GM04504 (cell line): ENCODE measurements at places on chromosomes 1 and 21.

DNA sequence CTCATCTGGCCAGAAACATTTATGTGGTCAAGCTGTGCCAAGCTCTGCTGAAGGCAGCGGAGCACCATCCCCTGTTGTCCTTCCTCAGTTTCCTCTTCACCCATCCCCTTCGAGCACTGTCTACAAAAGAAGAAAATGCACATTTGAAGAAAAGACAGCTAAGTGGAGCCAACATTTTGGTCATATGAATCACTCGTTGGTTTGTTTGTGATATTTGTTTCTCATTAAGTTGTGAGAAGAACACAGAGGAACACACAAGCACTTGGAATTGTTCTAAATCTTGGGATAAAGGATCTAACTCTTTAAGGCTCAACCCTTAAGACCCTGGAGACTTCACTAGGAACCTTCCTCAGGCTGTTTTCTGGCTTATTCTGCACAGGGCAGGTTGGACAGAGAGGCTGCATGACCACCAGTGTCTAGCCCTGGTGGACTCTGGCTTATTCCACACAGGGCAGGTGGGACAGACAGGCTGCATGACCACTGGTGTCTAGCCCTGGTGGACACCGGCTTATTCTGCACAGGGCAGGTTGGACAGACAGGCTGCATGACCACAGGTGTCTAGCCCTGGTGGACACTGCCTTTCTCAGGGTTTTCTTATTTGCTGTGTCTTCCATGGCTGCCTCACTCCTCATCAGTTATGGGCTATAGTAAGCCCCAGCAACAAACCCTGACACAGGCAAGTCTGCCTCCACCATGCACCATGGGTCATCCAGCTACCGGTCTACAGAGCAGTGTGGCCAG, 35.3 kb upstream of the COL6A2 start:
- DNase-seq: no peak

DNA sequence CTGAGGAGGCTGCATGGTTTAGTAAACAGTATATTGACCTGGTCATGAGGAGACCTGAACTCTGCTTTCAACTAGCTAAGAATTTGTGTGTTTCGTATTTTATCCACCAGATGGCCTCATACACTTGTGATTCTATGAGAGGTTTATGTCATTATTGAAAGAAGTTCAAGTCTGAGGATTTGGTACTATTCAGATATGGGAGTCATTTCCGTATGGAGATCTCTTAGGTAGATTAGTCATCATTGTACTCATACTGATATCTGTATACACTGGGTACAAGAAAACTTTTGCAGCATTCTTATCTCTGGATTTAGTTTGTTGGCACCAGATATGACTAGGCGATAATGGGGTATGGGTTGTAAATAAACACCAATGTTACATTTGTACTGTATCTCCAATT, 26.6 kb downstream of the ATF6 start:
- DNase-seq: peak; percentile 52

- no peak for DNase-seq
These were observed 11.0 kb upstream of the CTRC start for GRCh38 chr1:15427280-15427666.

- DNase-seq: peak; percentile 53
These were observed 50.4 kb upstream of the RIPK4 start for GRCh38 chr21:41817228-41817627.

DNA sequence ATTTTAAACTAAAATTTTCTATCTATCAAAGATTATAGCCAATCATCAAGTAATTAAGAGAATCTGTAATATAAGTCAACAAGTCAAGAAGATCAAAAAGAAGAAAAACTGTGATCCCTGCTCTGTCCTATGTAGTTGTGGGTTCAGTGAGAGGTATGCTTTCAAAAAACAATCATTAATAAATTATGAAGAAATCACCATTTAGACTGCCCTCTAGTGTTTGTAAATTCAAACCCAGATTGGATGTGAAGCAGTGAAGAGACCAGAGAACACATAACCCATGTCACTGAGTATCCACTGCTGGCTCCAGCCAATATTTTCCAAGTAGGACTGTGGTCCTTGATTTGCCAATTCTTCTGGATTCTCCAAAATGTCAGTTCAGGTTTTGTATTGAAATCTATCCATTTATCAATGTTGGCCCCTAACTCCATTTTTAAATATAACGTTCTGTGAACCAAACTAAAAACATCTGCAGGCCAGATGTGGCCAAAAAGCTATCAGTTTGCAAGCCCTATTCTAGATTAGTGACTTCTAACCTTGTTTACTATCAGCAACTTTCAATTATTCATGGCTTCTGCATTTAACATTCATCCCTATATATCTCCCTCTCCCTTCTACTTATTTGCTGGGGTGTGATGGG, 467.5 kb upstream of the CXADR start:
- DNase-seq: peak; percentile 8

GRCh38 chr21:34939673-34940331, 109.3 kb downstream of the RUNX1 start:
- no peak for DNase-seq

GRCh38 chr1:220235462-220235861, 36.8 kb downstream of the RAB3GAP2 start:
- no peak for DNase-seq

GRCh38 chr1:206030191-206030590, 6.5 kb upstream of the CTSE start:
- no peak for DNase-seq

DNA sequence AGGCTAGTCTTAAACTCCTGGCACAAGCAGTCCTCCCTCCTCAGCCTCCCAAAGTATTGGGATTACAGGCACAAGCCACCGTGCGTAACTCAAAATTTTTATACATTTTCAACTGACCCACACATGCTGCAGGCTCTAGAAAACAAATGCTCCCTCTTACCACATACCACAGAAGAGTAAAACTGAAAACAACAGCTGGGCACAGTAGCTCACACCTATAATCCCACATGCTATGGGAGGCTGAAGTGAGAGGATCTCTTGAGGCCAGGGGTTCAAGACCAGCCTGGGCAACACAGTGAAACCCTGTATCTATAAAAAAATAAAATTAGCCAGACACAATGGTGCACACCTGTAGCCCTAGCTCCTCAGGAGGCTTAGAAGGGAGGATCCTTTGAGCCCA, 56.7 kb downstream of the AKT3 start:
- DNase-seq: no peak

GRCh38 chr1:48776393-48777218, at the start of gene BEND5:
Gene BEND5 (minus strand): TSS chr1:48776891. CDS start chr1:48776831, 60 bp downstream.
- DNase-seq: no peak

GRCh38 chr1:231013391-231014015, 26.6 kb downstream of the FAM89A start:
- no peak for DNase-seq

DNA sequence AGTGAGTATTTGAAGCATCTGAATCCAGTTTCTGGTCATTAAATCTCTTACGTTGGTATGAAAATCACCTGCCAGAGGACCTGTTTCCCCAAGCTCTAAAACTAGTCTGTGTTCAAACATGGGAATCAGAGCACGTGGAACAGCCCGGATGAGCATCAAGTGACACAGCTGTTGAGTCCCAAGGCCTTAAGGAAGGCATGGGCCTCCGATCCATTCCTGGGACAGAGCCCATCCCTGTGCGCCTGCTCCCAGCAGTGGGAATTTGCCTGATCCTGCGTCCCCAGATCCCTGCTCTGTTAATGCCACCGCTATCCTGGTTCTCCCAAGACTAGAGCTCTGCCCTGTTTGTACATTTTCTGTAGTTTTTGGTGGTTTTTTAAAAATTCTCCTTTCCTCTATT, 68.4 kb upstream of the FBXO28 start:
- no peak for DNase-seq

DNA sequence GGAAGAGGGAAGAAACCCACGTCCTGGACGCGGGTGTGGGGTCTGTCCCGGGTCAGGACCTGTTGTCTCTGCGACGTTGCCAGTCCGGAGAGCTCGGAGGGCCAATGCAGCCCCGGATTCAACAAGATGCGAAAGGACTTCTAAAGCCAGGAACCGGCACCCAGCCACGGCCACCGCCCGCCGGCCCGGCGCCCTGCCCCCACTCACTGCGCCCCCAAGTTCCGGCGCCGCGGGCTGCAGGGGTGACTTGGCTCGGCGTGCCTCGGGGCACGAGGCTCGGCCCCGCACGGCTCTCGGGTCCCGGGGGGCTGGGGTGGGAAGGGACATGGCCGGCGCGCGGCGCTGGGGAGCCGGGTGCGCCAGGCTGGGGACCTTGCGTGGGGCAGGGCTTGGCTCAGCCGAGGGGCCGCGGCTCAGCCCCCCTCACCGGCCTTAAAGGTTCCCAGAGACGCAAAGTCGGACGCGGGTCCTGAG, 51.8 kb upstream of the H6PD start:
- no peak for DNase-seq

DNA sequence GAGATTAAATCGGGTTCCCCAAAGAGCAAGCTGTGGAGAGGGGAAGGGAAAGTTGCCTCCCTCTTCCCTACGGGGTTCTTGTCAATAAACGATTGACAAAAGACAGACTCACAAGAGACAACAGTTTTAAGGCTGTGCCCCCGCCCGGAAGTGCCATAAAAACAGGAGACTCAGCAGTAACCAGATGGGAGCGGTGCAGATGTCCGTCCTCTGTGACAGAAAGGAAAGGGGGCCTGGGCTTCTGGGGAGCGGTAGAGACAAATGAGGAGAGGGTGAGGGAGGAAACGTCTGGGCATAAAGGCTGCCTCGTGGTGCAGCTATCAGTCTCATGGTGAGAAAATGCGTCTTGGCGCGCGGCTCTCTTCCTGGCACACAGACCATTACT, 5.9 kb downstream of the TP73 start:
- no peak for DNase-seq

GRCh38 chr1:29576510-29576909, 340.2 kb downstream of the PTPRU start:
- no peak for DNase-seq

- peak; percentile 31 for DNase-seq
These were observed 45.9 kb upstream of the PUM1 start for GRCh38 chr1:31111290-31111951.

GRCh38 chr1:116253566-116254382, 119.3 kb upstream of the ATP1A1 start:
- DNase-seq: no peak

GRCh38 chr1:33298623-33299277, 22.1 kb downstream of the A3GALT2 start:
- DNase-seq: peak; percentile 19

- DNase-seq: no peak
These were observed 243.1 kb downstream of the FOXD2 start for GRCh38 chr1:47680815-47681475.

- no peak for DNase-seq
These were observed 40.3 kb downstream of the ZZZ3 start for GRCh38 chr1:77642196-77642595.

GRCh38 chr1:229407206-229408026, 26.5 kb downstream of the ACTA1 start:
- no peak for DNase-seq

- DNase-seq: no peak
These were observed 60.0 kb downstream of the SLC25A24 start for GRCh38 chr1:108140177-108140576.

- no peak for DNase-seq
These were observed 1.8 kb downstream of the ZBED6 start for GRCh38 chr1:203797216-203797615.

DNA sequence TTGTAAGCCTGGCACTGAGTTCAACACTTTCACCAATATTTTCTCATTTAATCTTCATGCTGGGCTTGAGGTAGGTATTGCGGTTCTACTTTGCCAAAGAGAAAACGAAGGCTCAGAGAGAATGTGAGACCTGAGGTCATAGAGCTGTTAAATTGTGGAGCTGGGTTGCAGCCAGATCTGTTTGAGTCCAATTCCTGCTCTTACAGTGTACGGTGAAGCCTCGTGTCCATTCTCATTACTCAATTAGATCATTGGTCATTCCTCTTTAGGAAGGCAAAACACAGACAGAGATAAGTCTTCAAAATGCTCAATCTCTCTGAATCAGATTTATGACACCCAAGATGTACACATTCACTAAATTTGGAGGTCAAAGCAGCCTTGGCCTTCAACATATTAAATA, 559.0 kb upstream of the DAB1 start:
- no peak for DNase-seq

- no peak for DNase-seq
These were observed 44.8 kb downstream of the BACH1 start for GRCh38 chr21:29343519-29343918.

GRCh38 chr1:178150610-178151009, 56.7 kb downstream of the RASAL2 start:
- DNase-seq: no peak

DNA sequence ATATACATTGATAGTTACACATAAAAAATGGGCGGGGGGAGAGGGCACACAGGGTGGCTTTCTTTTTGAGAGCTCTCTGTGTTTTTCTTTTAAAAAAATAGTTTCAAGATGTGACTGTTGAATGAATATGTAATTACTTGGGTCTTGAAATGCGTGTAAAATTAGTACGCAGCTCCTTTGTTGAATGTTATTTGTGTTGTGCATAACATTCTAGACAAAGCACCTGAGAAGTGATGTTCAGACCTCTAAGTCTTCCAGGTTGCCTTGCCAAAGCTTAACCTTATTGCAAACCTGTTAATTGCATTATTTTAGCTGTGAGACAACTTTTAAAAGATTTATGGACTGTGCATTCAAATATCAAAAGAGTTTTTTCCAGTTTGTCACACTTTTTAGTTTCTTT, 5.4 kb downstream of the PBX1 start:
- DNase-seq: no peak

DNA sequence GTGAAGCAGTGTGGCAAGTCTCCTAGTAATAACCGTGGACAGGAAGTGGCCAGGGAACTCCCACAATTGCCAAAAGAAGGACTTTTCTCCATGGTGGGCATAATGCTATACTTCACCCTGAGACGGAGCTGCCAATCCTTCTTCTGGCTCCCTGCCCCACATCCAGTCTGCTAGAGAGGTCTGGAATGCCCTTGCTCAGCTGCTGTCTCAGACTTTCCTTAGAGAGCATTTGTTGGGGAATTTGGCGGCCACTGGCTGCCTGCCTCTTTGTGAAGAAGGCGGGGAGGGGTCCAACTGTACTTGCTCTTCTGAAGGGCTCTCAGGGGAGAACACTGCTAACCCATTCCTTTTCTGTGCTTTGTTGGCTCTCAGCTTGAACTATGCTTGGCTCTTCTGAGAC, 123.7 kb upstream of the EDN2 start:
- no peak for DNase-seq

- DNase-seq: no peak
These were observed 15.8 kb downstream of the SLC45A3 start for GRCh38 chr1:205664399-205665017.

GRCh38 chr1:227950735-227951346, 3.1 kb upstream of the WNT9A start:
- no peak for DNase-seq

DNA sequence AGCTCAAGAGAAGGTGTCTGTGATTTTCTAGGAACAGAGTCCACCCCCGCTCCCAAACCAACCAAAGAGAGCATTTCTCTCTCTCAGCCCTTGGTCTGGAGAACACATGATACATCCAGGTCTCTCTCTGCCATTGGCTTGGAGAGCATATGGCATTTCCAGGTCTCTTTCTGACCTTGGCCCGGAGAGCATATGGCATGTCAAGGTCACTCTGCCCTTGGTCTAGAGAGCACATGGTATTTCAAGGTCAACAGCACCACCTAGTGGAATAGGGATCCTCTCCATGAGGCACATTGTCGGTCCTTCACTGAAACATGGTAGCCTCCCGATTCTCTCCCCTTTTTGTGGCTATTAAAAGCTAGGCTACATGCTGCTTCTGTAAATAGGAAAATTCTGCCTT, 437.7 kb upstream of the OLFM3 start:
- DNase-seq: no peak
